CD4-positive, alpha-beta T cell treated with Interleukin-15 for 1 hour (primary cell): ENCODE measurements at places on chromosomes 3 and 15.

GRCh38 chr3:121574449-121574848 is 6.7 kb downstream of the ARGFX start:
- no peak for DNase-seq

DNA sequence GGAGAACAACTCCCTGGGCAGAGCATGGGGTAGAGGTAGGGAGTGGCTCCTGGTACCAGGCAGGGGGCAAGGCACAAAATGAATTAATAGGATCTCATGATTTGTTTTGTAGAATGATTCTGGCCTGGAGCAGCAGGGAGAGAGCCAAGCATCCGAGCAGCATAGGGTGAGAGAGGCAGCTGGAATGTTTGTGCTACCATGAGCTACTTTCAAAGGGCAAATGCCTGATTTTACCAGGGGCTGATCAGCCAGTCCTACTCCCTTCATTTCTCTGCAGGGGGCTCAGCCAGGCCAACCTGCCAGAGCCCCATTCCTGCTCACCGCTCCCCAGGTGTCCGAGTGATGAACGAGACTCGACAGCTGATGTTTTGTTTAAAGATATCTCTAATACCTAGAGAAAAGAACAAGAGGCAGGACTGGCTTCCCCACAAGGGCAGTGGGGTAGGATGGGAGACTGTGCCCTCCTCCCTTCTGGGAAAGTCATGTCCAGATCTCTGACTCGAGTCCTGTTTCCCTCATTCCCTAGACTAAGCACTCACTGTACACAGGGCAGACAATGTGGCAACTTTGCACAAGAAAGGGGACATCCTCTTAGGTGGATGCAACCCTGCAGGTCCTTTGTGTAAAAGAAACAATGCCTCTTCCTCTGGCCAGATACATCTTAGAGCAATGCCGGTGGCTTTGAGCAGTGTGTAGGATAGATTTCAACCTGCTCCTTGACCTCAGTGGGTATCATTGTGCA is 12.9 kb downstream of the DUOX2 start:
- no peak for DNase-seq

- DNase-seq: no peak
These were observed 42.1 kb upstream of the ACTC1 start for GRCh38 chr15:34837246-34838016.

- DNase-seq: peak; percentile 59
These were observed 24.5 kb downstream of the IQGAP1 start for GRCh38 chr15:90412356-90413194.

DNA sequence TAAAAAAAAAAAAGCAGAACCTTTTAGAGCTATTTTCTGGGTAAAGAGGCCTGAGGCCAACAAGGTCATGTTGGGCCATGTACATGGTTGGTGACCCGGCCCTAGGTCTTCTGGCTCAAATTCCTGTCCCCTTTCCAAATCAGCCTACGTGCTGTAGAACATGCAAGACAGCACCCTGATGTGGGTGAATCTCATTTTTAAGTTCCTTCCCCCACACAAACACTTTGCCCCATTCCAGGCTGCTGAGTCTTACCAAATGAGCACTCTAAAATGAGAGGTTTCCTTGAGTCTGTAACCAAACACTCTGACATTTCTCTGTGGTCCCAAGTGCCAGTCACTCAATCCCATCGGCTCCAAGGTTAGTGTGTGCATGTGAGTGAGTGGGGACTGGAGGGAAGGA is 9.4 kb downstream of the BCL6 start:
- DNase-seq: no peak

GRCh38 chr3:17747890-17748247 is 5.4 kb upstream of the TBC1D5 start:
- no peak for DNase-seq

GRCh38 chr3:69764121-69764741 is 25.0 kb downstream of the MITF start:
- DNase-seq: no peak

DNA sequence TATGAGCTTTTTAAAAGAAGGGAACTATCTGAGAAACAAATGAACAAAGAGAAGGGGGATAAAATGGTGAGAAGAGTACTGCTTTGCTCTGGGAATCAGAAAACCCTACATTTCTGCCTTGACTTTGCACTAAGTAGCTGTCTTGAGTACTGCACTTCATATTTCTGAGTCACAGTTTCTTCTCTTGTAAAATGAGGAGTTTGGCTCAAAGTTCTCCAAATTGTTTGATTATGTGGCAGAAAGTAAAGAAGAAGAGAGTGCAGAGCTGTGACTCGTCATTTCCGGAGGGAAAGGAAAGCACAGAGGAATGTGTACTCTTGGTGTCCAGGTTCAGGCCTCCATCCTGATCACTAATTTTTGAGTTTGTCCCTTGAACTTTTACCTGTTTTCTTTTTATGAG is 54.7 kb downstream of the TP63 start:
- no peak for DNase-seq

GRCh38 chr3:133833267-133833666 is 27.7 kb downstream of the SRPRB start:
- DNase-seq: no peak

DNA sequence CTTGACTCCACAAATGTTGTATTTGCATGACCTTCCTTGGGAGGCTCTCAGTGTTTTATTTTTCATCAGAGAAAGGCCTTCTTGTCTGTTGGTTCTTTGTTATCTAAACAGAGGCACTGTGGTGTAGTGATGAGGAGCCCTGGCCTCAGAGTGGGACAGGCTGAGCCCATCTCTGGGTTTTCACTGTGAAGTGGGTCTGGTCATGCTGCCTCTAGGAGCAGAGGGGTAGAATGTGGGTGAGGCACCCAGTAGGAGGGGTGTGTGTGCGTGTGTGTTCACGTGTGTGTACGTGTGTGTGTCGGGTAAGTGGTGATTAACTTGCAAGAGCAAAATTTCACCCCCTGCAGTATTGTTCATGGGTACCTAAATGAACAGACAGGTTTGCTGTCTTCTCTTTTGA is 14.4 kb downstream of the KLF13 start:
- DNase-seq: no peak

- DNase-seq: no peak
These were observed 50.4 kb downstream of the CRTC3 start for GRCh38 chr15:90580099-90580498.

DNA sequence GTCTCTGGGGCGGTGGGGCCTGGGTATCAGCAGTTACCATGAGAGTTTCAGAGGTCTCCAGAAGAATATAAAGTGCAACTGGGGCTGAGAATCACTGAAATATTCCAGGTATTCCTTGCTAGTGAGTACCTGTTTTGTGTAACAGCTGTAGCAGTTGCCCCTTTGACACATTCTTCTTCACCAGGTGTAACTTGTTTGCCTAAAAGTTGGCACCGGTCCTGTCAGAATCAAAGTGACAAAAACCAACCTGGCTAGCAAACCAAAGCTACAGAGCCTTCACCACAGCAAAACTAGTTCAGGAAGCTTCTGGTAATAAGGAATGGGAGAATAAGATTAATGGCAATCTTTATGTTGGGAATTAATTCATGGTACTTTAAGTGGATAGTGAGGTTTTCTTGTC is 296.0 kb downstream of the NAALADL2 start:
- no peak for DNase-seq

GRCh38 chr3:1616744-1617143 is 481.9 kb upstream of the CNTN4 start:
- no peak for DNase-seq

DNA sequence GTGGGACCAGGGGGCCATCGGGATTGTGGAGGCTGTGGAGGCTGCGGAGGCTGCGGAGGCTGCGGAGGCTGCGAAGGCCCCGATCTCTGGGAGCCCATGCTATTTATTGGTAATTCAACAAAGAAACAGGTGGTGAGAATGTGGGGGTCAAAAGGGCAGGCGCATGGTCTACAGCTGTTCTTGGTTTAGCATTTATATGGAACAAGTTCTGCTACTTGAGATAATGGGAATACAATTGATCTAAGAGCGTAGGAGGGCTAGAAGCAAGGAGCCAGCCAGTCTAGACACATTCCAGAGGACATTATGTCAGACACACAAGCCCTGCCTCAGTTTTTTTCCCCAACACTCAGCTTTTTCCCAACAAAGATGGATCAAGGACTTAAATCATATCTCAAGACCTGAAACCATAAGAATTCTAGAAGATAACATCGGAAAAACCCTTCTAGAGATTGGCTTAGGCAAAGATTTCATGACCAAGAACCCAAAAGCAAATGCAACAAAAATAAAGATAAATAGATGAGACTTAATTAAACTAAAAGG is 20.1 kb downstream of the C3orf80 start:
- DNase-seq: no peak

- peak; percentile 59 for DNase-seq
These were observed at the start of gene MYZAP for GRCh38 chr15:57591822-57592367. TSS of gene MYZAP (plus strand) at chr15:57591904. CDS start at chr15:57592035, 131 bp downstream.

GRCh38 chr15:90154861-90155626 is 46.1 kb upstream of the SEMA4B start:
- no peak for DNase-seq

- no peak for DNase-seq
These were observed 156.2 kb downstream of the CLSTN2 start for GRCh38 chr3:140091143-140091542.

- peak; percentile 53 for DNase-seq
These were observed 416 bp upstream of the CORO2B start for GRCh38 chr15:68578175-68578979.

DNA sequence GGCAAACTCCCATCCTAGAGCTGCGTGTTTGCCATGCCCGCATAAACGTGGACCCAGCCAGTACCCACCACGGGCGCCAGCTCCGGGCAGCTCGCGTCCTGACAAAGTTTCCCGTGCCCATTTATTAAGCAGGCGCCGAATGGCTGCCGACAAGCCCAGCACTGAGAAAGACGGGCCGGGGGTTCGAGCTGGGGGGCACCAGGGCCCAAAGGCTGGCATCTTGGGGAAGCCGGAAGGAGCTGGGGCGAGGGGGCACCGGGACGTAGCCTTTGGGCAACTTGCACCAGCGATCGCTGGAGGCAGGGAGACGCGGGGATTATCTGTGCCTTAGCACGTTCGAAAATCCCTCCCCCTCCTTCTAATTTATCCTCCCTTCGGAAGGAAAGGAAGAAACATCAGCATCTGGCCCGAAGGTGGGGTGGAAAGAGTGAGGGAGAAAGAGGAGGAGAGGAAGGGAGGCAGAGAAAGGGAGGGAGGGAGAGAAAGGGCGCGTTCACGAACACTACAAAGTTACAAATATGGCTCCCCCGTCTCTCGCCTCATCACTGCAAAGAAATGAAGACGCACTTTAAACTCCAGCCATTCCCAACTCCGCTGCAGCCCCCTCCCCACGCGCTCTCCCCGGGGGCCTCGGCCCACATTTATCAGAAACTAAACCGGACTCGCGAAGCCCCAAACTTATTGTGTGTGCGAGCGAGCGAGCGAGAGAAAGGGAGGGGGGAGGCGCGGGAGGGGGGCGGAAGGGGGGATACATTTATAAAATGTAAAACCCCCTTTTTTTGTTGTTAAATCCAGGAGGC is 1.0 kb downstream of the ANP32A start:
- peak; percentile 33 for DNase-seq

GRCh38 chr15:94844538-94845389 is 613.4 kb downstream of the MCTP2 start:
- no peak for DNase-seq

DNA sequence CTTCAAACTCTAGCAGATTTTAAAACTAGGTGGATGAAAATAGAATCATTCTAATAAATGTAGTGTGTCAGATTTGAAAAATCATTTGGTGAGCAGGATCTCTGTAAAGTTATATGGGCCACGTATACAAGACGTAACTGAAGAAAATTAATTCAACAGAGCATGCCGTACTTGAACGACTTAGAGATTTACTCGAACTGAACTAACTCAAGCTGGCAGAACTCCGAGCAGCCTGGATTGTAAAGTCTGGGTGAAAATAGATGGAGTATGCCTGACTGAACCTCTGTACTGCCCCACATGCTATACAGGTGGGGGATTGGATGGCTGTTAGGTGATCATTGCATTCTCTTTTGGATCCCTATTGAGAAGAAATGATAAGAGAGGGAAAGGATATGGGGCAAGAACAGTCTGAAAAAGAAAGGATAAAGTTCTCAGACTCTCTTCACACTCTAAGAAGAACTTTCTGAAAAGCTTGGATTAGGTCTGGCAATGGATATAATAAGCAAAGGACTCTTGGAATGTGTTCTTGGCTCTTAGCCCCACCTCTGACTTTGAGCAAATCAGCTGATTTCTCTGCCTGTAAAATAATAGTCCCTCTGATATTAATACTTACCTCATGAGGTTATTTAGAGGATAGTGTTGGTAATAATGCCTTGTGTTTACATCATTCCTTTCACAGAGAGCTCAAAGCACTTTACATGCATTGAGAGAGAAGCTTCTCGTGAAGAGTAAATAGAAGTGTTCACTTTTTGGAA is 147.5 kb downstream of the FILIP1L start:
- DNase-seq: no peak

DNA sequence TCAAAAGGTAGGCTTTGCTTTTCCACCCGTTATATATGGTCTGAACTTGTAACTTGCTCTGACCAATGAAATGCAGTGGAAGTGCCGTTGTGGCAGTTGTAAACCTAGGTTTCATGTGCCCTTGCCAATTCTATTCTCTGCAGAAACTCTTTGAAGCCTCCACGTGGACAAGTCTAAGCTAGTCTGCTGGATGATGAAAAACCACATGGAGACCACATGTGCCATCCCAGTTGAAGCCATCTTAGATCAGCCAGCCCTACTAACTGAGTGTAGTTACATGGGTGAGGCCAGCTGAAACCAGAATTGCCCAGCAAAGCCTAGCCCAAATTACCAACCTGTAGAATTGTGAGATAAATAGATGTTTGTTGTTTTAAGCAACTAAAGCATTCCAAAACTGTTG is 183.7 kb upstream of the KCNH8 start:
- DNase-seq: no peak

- DNase-seq: peak; percentile 28
These were observed 52.2 kb downstream of the TP53BP1 start for GRCh38 chr15:43440721-43441281.

DNA sequence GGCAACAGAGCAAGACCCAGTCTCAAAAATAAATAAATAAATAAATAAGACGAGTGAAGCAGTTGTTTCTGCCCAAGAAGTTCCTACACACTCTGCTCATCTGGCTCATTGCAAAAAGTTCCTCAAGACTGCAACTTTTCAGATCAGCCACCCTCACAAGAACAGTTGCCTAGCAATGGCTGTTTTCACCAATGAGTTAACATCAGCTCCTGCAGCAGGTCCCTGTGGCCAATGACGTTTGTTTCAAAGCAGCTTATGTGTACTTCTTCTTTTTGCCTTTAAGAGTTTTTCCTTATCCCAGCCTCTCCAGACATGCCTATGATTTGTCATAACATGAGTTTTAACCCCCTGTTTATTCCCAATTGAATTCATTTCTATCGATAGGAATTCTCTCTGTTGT is 118.4 kb upstream of the SPRED1 start:
- peak; percentile 50 for DNase-seq
